Stimulated activated CD8-positive, alpha-beta memory T cell treated with anti-CD3 and anti-CD28 coated beads, Interleukin-15, amount 100 ng/mL, for 1 hour (primary cell): ENCODE measurements at places on chromosomes 6 and 20.

DNA sequence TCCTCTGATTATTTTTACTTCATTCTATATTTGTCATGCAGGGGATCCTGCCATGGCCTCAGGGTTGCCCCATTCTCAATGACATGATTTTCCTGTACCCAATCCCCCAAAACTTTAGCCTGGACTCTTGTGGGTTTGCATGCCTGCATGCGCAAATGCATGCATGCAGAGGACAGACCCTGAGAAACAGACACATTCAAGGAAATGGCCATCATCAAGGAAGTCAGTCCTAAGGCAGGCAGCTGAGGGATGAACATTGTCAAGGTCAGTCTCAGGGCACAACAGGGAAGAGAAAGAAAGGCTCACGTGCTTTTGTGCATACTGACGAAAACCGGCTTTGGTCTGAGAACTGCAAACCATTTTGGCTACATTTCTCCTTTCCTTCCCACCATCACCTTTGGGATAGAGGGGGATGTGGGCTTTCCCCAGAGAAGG lies 13.1 kb downstream of the NEDD9 start:
- no peak for DNase-seq

GRCh38 chr6:157187182-157188083 lies 135.9 kb downstream of the TMEM242 start:
- no peak for DNase-seq

GRCh38 chr6:31049518-31049917 lies 39.2 kb downstream of the MUC22 start:
- no peak for DNase-seq

DNA sequence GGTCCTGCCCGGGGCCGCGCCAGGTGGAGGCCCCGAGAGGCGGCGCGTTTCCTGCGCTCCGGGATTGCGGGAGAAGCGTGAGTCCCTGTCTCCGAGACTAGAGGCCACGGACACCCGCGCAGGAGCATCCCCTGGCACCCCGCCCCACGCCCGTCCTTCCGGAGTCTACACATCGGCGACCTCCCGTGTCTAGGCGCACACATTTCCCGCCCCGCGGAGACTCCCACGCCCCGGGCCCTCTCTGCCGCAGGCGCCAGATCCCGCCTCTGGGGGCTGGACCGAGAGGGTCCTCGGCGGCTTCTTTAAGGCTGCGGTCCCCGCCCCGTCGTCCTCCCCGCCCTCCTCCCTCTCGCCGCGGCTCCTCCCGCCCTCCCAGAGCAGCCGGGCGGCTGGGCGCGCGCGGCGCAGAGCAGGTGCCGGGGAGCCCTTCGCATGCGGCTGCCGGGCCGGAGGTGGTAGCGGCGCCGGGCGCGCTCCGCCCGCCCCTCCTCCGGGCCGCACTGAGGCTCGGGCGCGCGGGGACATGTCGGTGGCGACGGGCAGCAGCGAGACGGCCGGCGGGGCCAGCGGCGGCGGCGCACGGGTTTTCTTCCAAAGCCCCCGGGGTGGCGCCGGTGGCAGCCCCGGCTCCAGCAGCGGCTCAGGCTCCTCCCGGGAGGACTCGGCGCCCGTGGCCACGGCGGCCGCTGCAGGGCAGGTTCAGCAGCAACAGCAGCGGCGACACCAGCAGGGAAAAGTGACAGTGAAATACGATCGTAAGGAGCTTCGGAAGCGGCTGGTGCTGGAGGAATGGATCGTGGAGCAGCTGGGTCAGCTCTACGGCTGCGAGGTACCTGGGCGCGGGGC lies at the start of gene PPP1R14C:
PPP1R14C (plus strand) TSS at position 375 of the 846 bp plus-strand sequence; CDS start at position 524, 149 bp downstream.
- DNase-seq: no peak

DNA sequence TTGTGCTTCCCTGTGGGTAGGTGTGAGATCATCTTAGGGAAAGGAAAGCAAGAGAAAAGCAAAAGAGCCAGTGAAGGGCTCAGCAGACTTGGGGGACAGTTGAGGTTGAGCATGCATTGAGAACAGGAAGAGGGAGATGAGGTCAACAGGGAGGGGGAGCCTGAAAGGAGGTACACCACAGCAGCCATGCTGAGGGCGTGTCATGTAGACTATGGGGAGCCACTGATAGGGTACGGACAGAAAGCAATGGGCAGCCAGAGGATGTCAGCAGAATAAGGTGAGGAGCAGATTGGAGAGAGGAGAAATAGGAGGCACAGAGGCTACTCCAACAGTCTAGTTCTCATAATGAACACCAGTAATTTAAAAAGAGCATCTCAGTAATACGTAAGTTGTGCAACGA lies 351.1 kb upstream of the HTR1E start:
- no peak for DNase-seq

DNA sequence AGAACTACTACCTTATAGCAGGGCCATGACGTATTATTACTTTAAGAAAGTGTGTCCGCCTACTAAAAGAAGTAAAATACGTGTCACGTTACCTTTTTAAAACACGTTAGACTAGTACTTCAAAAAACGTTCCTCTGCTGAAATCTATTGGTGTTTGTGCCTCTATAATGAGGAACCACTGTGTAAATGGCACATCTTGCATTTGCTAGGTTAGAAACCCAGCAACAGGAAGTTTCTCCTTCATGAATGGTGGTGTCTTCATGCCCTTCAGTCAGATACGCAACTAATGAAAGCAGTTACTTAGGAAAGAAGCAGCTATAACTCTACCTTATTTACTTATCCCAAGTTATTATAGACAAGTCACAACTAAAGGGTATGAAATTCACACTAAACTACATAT lies 343.5 kb downstream of the RNGTT start:
- no peak for DNase-seq

DNA sequence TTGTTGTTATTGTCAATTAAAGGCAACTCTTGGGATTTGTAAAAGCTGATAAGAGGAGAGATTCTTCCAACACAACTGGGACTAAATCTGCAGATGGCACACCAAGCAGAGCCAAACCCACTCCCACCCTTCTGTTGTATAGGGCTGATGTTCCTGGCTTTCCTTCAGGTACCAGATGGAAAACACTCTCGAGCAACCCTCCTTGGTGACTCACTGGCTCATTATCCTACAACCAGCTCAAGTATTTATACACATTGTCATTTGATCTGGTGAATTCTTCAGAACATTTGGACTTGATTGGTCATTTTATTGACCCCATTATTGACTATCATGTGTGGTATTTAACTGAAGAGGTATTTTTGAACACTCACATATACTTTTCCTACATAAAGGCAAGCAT lies 190.3 kb upstream of the PCSK2 start:
- no peak for DNase-seq

DNA sequence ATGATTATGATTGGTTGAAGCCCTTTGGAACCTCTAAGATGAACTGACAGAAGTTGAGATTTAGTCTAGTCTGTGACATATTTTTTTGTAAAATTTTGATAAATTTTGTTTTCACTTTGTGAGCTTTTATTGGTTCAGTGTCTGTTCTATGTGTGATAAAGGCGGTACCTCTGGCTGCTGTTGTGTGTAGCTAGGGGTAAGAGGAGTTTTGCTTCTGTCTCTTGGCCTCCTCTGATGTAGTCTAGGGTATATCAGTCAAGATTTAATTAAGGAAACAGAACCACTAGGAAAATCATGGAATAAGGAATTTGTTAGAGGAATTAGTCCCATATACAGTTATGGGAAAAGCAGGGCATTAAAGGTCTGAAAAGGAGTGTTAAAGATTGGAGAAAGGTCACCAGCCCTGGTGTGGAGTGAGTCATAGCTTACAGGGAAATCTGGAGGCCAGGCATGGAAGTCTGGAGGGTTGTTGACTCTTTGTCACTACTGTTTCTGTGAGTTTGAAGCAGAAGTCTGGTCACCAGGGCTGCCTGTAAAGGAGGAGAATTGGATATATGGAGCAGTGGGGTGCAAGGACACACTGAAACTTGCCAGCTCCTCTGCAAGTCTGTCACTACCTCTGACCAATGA lies 28.5 kb downstream of the CDC5L start:
- DNase-seq: no peak

DNA sequence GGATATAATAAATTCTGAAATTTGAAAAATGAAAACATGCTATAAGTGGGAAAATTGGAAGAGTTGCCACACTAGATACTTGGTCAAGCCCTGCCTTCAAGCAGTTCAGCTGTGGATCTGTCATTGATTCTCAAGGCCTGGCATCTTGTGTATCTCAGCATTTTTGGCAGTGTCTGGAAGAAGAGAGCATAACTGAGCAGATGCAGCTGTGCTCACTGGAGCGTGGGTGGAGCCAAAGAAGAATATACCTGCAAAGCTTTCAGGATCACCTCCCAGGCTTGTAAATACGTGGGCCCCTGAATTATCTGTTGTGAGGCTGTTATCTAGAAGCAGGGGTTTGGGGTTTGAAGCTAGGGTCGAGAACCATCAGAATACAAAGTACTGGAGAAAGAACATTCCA lies 31.3 kb upstream of the CHD6 start:
- DNase-seq: no peak

GRCh38 chr6:44261581-44261980 lies 3.8 kb downstream of the NFKBIE start:
- DNase-seq: no peak

DNA sequence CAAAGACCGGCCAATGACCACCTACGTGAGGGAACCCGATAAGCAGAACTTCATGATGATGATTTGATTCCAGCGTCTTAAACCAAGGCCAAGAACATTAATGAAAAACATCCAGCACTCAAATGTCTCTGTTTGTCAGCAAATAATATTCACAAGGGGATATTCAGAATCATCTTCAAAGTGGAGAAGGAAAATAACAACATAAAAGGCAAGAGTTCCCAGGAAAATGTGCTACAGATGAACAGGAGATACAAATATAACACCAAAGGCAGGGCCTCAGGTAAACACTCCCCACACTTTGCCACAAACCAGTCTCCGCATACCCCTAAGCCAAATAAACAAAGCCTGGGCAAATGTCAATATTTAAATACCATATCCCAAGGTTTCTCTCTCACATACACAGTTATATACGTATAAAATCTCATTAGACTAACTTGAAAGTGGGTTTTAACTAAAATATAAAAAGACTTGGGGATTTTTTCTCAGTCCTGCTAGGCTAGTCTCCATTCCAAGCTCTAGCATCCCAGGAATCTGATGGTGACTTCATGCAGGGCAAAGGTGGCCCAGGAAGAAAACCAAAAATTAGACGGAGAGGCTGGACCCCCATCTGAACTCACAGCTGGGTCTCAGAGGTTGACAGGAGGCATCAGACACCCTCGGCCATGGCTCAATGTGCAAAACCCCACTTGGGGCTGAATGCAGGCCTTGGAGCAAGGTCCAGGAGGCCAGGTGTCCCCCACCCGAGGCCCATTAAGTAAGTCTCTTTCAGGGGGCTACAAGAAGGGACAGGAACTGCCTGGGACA lies 32.1 kb downstream of the TRAM2 start:
- no peak for DNase-seq
